ENCODE measurements at places on chromosomes 1 and 21.

- no peak for DNase-seq
Observed at GRCh38 chr21:31660259-31660565, 719 bp downstream of the SOD1 start.

DNA sequence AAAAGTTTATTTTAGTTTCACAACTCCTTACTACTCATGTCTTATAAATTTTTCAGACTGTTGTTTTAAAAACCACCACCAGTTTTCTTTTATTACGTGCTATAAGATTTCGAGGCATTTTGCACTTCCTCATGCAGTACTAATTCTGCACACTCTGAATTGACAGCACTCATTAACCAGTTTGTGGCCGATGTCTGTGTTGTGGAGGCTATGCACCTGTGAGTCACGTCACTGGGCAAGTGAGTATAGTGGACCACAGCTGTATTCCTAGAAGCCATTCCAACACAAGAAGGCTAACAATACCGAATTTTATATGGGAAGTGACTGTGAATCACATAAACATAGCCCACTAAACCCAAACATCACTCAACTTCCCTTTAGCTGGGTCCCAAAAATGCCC lies 21.0 kb upstream of the SPATA6 start:
- no peak for DNase-seq

GRCh38 chr1:78792756-78793155 lies 143.1 kb downstream of the IFI44 start:
- no peak for DNase-seq

DNA sequence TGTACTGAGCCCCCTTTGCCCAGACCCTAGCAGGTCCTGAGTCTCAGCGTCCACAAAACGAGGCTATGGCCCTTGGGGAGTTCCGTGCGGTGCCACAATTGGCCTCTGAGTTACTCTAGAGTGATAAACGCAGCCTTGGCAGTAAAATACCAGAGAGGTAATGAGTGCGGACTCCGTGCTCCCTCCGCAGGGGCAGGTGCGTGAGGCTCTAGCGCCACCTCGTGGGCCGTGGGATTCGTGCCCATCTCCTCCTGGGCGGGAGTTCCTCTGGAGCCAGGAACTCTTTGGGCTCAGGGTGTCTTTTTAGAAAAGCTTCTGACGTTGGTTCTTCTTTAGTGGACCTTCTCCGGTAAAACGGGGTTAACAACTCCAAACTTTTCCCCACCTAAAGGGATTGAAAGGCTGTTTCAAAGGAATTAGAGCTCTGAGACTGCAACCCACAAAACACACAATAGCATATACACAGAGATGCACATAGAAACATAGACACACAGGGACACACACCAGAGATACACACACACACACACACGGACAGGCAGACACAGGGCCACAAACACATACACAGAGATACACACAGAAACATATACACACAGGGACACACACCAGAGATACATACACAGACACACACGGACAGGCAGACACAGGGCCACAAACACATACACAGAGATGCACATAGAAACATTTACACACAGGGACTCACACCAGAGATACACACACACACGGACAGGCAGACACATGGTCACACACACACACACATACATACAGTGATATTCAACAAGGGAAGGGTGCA lies 99.4 kb downstream of the KCNJ15 start:
- peak; percentile 63 for DNase-seq

DNA sequence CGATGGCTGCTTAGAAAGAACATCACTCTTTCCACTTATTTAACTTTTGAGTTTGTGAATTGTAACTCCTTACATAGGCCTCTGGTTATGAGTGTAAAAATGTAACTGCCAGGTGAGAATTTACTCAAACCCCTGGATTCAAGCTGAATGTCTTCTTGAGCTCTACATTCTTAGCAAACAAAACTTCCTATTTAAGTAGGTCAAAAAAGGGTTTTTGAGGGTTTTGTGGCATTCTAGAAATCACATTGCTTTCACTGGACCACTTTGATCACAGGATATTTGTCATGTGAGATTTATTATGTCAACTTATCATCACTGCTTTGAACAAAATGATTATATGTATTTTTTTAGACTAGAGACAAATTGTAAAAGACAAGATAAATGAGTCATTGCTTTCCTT lies 5.7 kb downstream of the IL23R start:
- DNase-seq, result no peak

DNA sequence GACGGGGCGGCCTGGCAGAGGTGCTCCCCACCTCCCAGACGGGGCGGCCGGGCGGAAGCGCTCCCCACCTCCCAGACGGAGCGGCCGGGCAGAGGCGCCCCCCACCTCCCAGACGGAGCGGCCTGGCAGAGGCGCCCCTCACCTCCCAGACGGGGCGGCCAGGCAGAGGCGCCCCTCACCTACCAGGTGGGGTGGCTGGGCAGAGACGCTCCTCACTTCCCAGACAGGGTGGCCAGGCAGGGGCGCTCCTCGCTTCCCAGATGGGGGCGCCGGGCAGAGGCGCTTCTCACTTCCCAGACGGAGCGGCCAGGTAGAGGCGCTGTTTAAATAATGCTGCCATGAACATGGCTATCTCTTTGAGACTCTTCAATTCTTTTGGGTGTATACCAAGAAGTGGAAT lies 43.7 kb upstream of the ATP6V1G3 start:
- no peak for DNase-seq

GRCh38 chr21:43358940-43359822 lies 67.8 kb downstream of the SIK1 start:
- DNase-seq, result no peak

- DNase-seq, result no peak
Observed at GRCh38 chr1:117639741-117640140, 33.9 kb downstream of the TENT5C start.

GRCh38 chr1:230787471-230787870 lies 40.3 kb downstream of the CAPN9 start:
- no peak for DNase-seq

GRCh38 chr1:115198938-115199337 lies 109.6 kb upstream of the TSPAN2 start:
- DNase-seq, result no peak

DNA sequence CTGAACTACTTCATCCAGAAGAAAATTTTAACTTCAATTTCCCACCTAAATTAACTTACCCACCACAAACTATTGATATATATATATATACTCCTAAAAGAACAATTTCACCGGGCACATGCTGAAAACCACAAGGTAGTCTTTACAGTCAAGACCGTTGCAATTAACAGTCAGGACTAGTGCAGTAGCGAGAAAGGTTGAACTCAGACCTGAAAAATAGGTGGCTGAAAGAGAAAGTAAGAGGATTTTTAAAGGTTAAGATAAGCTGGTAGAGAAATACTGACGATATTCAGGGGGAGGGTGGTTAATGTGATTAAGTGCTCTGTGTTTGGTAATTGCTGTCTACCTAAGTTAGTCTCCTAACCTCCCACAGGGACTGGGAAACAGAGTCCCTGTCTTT lies 1153.5 kb upstream of the TMPRSS15 start:
- DNase-seq, result no peak

DNA sequence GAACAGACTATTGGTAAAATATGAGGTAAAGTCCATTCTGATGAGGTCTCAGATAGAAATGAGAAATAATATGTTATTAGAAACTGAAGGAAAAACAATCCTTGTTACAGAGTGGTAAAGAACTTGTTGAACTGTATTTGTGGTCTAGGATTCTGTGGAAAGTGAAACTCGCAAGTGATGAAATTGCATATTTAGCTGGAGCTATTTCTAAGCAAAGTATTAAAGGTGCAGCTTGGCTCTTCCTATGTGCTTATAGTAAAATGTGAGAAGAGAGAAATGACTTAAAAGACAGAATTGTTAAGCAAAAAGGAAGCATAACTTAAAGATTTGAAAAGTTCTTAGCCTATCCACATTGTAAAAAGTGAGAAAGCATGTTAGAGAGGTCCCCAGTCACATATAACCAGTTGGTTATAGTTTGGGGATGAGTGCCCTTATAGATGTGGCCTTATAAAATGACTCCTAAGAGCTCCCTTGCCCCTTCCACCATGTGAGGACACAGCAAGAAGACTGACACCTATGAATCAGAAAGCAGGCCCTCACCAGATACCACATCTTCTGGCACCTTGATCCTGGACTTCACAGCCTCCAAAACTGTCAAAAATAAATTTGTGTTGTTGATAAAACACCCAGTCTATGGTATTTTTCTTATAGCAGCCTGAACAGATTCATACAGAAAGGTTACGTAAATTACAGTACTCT lies 24.8 kb downstream of the PHTF1 start:
- DNase-seq, result no peak

- no peak for DNase-seq
Observed at GRCh38 chr1:229273507-229274232, 2.8 kb downstream of the RAB4A start.

GRCh38 chr1:245986404-245987218 lies 520.5 kb downstream of the SMYD3 start:
- DNase-seq, result no peak

- no peak for DNase-seq
Observed at GRCh38 chr1:37556712-37557196, at the start of gene DNALI1. TSS of gene DNALI1 (plus strand) at chr1:37556940. CDS start at chr1:37556995, 55 bp downstream.

DNA sequence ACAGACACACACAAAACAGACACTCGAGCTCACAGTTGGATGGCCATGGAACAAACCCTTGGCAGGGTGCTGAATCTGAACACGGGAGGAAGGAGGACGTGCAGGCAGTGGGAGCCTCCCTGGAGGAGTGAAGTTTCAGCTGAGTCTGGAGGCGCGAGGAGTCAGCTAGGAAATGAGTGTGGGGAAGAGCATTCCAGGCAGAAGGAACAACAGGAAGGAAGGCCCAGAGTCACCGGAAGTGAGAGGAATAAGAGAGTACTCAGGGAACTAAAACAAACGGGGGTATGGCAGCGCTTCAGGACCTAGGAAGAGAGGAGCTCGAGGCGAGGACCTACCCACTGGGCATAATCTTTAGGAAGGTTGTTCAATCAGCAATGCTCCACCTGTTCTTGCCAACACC lies 137.3 kb downstream of the SYF2 start:
- no peak for DNase-seq

GRCh38 chr1:30253361-30253760 lies 470.0 kb downstream of the MATN1 start:
- no peak for DNase-seq

GRCh38 chr1:12581179-12581578 lies 36.8 kb downstream of the DHRS3 start:
- no peak for DNase-seq

GRCh38 chr1:39167632-39168209 lies 36.8 kb upstream of the MACF1 start:
- no peak for DNase-seq

- no peak for DNase-seq
Observed at GRCh38 chr1:174276087-174276486, 116.8 kb downstream of the RABGAP1L start.

Measured in activated CD8-positive, alpha-beta memory T cell treated with anti-CD3 and anti-CD28 coated beads for 48 hours (primary cell).